GM13976 (cell line): ENCODE measurements at places on chromosomes 5 and 9.

DNA sequence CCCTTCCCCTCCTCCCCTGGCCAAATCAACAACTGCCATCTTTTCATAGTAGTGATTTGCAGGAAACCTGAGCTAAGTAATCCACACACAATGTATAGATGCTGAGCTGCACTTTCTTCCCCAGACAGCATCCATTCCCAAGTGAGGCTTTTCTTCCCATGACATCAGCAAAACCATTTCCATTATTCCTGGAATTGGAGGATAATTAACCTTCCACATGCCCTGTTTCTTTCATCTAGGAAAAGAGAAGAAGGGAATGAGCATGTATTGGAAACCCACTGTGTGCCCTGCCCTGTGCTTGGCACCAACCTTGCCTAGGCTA is 268.0 kb downstream of the ZSWIM6 start:
- DNase-seq = no peak

GRCh38 chr5:161373345-161373707 is 173.2 kb downstream of the GABRB2 start:
- no peak for DNase-seq

DNA sequence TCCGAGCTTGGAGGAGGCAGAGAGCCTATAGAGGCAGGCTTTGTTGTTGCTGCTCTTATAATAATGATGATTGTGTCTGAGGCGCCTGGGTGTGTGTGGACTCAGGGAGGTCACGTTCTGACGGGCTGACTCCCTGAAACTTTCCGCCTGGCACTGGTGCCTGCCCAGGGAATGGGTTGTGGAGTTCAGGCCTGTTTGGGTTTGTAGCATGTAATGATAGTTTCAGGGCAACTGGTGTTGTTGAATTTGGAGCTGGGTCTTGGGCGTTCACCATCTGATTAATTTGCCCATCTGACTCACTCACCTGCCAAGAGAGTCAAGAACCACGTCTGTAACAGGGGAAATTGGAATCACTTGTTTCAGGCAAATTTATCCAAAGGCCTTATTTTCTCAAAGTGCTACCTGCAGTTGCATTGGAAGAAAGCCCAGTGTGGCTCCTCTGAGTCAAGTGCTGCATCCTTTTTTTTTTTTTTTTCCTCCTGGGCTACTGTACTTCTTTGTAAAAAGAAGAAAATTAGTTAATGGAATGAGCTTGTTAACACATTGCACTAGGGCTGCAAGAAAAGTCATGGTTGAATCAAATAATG is 386.5 kb downstream of the GADD45G start:
- DNase-seq = no peak

DNA sequence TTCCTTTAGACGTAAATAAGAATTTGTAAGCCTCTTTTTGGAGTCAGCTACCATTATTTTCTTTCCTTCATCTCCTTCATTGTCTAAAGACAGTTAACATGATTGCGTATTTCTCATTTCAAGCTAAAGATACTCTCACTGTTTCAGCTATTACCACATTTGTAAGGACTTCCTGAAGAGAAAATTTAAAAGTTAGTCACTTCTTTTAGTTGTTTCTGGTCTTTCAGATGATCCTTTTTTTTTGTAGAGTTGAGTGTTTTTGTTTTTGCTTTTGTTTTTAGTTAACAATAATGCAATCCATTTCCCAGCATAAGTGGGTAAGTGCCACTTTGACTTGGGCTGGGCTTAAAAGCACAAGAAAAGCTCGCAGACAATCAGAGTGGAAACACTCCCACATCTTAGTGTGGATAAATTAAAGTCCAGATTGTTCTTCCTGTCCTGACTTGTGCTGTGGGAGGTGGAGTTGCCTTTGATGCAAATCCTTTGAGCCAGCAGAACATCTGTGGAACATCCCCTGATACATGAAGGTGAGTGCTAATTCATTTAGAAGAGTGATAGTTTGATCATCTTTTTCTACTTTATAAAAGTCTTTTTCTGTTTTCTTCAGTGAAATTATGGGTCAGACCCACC is 2.0 kb downstream of the IL31RA start:
- DNase-seq = no peak

DNA sequence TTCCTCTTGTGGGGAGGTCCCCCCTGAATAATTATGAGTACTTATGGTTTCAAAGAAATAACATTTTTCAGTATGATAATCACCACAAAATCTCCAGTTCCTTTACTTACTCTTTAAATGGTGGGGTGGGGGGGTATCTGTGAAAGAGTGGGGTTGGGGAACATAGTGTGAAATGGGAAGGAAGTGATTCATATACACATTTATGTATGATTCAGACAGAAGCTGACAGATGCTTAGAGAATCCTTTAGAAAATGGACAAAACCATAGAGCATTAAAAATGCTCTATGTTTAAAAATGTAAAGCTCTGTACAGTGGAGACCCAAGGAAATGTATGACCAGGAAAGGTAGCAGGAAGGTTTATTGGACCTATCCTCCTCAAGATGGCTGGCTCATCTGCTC is 267.5 kb upstream of the GRIA1 start:
- DNase-seq = no peak

DNA sequence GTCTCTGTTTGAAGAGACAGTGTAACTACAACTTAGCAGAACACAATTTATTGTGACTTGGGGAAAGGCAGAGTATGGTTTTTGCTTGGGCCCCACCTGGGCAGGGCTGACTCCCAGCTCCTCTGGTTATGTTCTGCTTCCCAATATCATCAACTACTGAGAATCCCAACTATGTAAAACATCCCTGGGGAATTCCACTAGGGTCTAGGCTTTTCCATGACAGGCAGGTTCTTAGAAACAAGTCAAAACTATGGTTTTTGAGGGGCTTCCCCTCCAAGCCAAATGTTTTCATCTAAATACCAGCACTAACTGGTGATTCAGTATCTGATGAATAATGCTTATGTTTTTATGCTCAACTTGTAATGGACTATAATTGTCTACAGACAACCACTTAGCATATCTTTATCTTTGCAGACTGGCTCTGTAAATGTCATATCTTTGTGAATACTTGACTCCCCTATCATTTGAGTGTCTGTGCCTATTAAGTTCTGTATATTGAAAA is 409.5 kb downstream of the PDE4D start:
- no peak for DNase-seq

DNA sequence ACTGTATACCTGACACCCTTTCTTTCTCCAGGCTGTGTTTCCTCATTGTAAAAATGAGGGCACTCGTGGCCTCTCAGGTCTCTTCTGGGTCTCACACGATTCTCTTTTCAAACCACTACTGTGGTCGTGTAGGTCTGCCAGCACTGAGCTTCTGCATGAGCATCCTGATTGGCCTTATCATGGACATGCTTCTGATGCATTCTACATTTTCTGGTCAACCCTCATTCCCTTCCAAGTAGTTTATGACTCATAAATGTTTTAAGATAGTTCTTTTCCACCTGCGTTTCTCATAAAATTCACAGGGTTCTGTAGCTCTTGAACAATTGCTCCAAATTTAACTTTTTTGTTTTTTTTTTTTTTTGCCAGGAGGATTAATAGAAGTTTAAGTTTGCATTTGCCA is 294.8 kb downstream of the KCTD16 start:
- DNase-seq = no peak

DNA sequence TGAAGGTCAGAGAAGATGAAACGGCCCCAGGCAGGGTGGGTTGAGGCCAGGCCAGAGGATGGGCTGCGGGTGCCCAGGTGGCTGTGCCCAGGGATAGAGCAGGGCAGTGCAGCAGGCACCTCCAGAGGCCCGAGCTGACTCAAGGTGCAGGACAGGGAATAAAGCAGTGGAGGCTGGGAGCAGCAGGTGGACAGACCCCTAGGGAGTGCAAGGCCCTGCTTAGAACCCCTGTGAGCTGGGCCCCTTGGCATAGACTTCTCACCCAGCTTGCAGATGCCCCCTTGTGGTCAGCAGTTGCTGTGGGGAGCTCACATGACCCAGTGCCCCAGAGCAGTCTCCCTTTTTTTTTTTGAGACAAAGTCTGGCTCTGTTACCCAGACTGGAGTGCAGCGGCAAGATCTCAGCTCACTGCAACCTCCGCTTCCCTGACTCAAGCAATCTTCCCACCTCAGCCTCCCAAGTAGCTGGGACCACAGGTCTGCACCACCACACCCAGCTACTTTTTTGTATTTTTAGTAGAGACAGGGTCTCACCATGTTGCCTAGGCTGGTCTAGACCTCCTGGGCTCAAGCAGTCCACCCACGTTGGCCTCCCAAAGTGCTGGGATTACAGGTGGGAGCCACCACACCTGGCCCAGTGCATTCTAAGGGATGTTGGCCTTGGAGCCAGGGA is 118.8 kb downstream of the WNK2 start:
- peak; percentile 80 for DNase-seq

DNA sequence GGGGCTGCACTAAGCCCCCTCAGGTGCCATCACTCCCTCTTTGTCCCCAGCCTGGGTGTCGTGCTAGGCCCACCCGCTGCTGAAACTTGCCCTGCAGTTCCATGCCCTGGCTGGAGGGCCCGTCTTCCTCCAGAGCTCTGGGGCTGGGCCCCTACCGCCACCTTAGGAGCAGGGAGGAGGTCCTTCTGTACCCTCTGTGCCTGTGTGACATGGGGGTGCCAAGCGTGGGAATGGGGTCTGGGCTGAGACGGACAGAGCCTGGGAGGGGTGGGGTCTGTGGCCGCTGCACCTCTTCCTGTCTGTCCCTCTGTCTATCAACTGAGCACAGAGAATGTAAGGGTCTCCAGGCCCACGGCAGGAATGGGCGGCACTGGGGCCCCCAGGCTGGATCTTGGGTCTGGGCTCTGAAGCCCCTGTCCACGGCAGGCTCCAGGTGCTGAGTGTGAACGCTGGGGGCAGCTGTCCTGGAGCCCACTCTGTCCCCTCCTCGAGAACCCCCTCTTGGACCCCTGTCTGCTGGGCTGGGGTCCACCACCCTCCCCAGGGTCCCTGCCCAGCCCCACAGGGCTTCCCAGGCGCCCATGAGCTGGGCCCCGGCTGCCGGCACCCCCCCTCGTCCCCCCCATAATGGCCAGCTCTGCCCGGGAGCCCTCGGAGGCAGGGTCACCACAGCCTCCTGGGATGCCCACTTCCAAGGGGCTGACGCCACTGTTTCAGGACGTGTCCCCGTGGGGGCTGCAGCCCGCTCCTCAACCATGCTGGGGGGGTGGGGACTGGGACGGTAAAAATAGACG is 15.8 kb upstream of the NRARP start:
- DNase-seq = peak; percentile 21

DNA sequence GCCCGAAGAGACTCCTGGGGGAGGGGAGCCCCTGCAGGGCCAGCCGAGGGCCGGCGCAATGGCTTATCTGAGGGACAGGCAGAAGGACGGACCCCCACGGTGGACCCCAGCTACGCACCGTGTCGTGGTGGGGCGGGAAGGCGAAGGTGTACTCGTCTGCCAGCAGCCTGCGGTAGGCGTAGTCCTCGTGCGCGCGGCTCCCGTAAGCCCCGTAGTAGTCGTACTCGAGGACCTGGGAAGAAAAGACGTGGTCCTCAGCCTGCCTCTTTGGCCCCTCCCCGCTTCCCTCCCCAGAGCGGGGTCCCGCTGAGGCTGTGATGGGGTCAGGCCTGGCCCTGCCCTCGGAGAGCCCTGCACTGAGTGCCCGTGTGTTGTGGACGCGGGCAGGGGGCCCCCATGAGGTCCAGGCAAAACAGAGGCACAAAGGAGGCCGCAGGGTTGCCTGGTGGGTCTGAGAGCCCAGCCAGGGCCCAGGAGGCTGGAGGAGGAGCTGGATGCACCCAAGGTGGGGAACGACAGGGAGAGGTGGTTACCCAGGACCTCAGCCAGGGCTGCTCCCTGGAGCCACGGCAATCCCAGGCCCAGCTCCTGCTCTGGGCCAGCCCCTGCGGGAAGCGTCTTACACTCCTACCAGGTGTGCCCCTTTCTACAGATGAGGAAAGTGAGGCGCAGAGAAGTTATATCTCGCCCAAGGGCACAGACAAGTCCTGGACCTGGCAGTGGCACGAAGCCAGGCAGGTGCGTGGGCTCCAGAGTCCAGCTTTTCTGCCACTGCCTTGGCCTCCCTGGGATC is 35.2 kb downstream of the SARDH start:
- DNase-seq = no peak

- DNase-seq = no peak
Measured at GRCh38 chr5:45648744-45649143, 47.4 kb downstream of the HCN1 start.

- no peak for DNase-seq
Measured at GRCh38 chr5:97100476-97100875, 41.9 kb downstream of the LIX1 start.
